ENCODE measurements at places on chromosomes 4 and X.

DNA sequence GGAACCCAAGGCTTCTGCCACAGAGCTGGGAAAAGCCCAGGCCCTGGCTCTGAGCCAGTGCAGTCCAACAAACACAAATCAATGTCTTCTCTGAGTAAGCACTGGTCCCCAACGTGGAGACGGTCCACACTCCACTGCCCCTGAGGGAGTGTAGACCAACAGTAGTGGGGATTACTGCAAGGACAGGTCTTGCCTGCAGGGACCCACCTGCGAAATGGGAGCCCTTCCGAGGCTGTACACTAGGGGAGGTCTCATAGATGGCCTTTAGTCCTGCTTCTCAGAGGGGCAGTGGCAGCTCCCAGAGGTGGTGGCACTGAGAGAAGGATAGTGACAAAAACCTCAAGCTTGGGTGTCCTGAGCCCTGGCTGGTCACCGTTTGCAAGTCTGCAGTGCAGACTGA lies 19.5 kb downstream of the ENPP6 start:
- DNase-seq: no peak

GRCh38 chr4:119231491-119231890 lies 19.0 kb downstream of the USP53 start:
- DNase-seq: no peak

DNA sequence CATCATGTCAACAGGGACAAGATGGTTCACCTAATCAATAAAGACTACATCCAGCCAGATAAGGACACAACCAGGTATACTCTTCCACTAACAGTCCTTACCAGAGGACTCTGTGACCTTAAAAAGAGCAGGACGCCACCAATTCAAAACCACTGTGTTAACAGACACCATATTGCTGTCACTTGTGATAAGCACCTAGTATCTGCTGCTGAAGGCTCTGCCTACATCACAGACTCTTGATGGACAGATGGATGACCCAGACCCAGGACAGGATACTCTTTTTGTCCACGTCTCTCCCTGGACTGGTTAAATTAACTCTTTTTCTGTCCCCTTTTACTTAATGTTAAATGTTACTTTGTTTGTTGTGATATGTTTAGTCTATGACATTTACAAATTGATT lies 586.2 kb upstream of the AGA start:
- no peak for DNase-seq

- no peak for DNase-seq
Measured at GRCh38 chr4:122635205-122635604, 14.3 kb upstream of the IL21 start.

DNA sequence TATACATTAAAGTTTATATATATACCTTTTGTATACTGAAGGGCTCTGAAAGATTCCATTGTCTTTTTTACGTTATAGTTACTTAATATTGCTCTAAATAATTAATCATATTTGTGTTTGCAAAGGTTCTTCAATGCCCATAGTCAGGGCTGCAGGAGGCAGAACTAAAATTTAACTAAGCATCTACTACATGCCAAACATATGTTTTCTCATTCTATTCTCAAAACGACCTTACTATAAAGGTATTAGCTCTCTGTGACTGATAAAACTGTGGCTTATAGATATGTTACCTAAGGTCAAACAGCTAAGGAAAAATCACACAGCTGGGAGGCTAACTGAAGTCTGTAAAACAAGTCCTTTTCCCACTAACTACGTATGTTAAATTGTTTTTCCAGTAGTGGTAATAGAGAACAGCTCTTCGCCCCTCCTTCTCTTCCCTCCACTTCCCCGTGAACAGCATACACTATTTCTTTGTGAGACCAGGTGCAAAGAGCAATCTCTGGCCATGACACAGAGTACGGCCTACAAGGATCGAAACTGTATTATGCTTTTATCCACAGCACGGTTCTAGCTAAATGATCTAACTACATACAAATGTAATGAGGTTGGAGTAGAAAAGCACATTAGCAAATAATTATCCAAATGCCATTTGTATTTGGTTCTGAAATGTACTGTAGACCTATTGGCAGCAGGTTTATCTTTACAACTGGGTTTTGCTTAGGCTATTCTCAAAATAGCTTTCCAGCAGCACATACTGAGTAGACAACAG lies 1.7 kb downstream of the CNOT6L start:
- no peak for DNase-seq

GRCh38 chr4:24527371-24527770 lies 57.0 kb downstream of the DHX15 start:
- DNase-seq: no peak

DNA sequence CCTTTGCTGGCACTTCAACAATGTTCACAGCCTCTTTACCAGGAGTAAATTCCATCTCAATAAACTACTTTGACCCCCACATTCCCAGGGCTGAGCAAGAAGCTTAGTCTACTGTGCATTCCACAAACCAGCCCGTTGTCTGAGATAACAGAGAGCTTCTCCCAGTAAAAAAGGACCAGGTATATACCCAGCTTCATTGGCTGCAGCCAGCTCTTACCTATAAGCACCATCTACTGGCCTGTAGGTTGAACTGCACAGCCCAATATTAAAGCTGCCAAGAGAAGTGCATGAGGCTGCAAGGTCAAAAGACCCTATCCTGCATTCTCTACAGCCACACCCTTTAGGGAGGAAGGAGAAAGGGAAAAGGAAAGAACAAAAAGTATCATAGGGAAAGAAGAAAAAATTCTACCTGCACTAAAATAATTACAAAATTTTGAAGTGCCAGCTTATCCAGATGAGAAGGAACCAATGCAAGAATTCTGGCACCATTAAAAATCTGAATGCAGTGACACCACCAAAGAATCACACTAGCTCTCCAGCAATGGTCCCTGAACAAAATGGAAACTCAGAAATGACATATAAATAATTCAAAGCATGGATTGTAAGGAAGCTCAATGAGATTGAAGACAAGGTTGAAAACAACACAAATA lies 45.7 kb upstream of the INTU start:
- no peak for DNase-seq

DNA sequence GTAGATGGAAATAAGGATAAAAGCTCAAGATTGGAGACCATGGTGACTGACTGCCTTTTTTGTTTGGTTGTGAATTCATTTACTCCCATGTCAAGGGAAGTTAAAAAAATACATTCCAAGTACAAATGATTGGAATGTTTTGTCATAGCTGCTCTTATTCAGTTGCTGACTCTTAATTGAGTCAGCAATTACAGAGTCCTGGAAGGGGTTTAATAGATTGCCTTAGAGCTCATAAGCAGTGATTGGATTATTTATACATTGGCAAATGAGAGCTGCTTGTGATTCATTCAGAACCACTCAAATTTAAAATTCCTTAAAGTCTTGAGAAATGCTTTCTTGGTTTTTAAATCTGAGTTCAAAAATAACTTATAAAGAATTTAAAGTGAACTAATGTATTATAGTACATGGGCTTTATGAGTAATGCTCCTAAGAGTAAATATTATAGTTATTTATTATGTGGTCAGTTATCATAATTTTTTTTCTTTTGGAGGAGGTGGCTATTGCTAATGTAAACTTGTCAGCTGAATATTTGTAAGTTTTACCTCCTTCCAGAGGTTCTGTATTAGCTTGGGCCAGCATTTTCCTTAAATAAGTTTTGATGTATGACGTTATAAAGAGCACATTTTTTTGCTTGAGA lies 13.6 kb downstream of the JADE1 start:
- DNase-seq: no peak

- no peak for DNase-seq
Measured at GRCh38 chrX:10009741-10010140, 42.6 kb downstream of the CLDN34 start.

GRCh38 chr4:80611678-80611979 lies 276.1 kb downstream of the CFAP299 start:
- DNase-seq: no peak

- no peak for DNase-seq
Measured at GRCh38 chrX:2471641-2472040, 29.1 kb downstream of the DHRSX start.

GRCh38 chrX:130091980-130092522 lies 18.2 kb downstream of the ELF4 start:
- peak; percentile 92 for DNase-seq

- DNase-seq: no peak
Measured at GRCh38 chr4:98864560-98864959, 64.4 kb downstream of the EIF4E start.

GRCh38 chr4:7715271-7716009 lies 224.2 kb downstream of the AFAP1 start:
- DNase-seq: no peak

- DNase-seq: no peak
Measured at GRCh38 chr4:8840006-8840793, 31.4 kb downstream of the HMX1 start.

DNA sequence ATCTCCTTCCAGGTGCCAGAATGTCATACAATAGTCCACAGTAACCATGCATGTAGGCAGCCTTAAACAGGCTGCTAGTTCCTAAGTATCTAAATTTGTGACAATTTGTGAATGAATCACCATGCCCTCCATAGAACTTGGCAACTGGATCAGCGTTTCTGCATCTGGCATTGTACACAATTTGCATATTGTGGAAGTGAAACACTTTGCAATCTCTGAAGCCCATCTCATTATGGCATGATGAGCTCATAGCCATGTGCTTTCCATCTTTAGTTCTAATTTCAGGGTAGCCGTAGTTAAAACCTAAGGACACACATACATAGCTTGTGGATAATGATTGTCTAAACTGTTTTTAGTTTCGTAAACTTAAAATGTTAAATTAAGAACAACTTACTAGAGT lies 573.6 kb downstream of the PPP4R3C start:
- DNase-seq: no peak

DNA sequence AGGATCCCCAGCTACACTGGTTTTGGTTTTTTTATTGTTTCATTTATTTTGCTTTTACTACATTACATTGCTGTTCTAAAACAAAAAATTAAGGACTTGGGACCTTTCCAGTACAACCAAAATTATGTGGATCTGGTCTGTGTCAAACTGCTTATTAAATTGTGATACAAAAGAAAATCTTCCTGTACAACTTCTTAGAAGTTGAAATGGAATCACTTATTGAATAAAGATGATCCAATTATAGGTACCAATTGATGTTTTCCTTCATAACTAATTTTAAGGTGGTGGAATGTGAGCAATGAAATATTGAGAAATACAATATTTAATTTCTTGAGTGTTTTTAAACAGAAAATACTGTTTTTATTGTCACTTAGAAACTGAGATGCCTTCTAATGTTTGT lies 67.3 kb downstream of the C4orf46 start:
- DNase-seq: no peak

DNA sequence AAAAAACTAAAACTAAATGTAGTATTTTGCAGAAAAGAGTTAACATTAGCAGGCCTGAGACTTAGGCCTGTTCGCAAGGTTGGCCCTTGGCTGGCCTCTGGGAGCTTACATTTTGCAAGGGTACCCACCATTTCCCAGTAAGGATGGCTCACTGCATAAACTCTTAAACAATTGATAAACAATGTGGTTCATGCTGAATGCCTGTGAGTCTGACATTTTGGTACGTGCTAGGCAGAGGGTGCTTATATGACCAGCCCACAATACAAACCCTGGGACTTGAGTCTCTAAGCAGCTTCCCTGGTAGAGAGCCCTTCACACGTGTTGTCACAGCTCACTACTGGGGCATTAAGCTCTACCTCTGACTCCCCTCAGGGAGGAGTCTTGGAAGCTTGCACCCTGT lies 7.4 kb downstream of the PRPS2 start:
- no peak for DNase-seq

DNA sequence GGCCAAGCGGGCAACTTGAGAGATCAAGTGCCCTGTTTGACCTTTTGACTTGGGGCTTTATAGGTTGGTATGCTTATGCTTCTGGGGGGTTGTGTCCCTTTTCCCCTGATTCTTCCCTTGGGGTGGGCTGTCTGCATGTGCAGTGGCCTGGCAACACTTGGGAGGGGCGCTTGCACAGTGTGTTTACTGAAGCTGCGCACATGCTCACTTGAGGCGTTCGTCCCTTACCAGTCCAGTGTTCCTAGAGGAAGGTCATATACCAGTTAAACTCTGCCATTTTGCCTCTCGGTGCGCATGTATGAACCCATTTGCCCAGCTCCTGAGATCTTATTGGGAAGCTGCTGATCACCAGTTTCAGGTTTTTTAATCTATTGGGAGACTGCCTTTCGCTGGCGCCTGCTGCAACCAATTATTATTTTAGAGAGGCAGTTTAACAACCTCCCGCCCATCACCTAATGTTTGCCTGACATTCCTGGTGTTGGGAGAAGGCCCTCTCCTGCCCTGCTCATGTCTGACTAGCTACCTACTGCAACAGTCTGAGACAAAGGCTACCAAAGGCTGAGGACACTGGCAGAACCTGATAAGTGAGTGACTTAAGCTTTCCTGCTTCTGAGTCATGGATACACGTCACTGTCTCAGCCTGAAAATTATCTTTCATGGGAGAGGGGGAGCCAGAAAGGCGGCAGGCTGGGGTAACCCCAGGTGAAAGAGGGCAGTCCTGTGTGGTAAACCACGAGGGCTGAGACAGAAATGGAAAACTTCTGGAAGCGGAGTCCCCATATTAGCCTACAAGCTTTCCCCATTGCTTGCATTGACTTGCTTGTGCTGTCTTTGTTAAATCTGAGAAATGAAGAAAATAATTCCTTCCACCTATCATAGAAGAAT lies 97.6 kb downstream of the CPE start:
- DNase-seq: no peak

GRCh38 chrX:97050392-97050791 lies 166.7 kb downstream of the RPA4 start:
- DNase-seq: no peak

DNA sequence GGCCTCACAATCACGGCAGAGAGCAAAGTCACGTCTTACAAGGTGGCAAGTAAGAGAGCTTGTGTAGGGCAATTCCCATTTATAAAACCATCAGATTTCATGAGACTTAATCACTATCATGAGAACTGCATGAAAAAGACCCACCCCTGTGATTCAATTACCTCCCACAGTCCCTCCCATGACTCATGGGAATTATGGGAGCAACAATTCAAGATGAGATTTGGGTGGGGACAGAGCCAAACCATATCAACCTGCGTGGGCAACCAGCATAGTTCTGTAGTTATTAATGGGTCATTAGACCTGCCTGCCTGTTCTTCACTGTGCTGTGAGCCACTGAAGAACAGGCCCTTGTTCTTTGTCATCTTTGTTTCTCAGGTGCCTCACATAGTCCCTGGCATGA lies 593.7 kb upstream of the BOD1L1 start:
- DNase-seq: no peak

DNA sequence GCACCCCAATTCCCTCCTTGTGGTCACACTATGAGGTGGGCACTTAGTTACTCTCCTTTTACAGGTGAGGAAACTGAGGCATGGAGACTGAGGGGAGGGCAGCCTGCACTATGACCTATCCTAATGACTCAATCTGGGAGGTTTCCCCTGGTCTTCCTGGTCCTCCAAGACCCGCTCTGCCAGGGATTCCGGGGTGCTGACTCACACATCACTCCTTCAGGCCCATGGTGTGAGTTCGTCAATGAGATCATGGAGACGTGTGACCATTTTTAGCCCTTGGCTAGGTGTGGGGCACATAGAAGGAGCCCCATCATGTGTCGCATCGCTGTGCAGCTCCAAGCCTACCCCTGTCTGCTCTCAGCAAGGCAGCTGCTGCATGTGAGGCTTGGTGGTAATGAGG lies 32.4 kb upstream of the BCOR start:
- DNase-seq: no peak

- no peak for DNase-seq
Measured at GRCh38 chr4:165774326-165774725, 98.7 kb upstream of the TLL1 start.

- no peak for DNase-seq
Measured at GRCh38 chr4:54016504-54016903, 47.9 kb downstream of the CHIC2 start.

All from lower leg skin (tissue), 4 donors.